ENCODE measurements at places on chromosomes 2 and 18. TPM values are rescaled to one million over a fixed set of nuclear protein-coding genes. Genes with fewer than 3 reads are reported as not detected.

GLI2 gene
- total RNA-seq = 22.5 TPM

GPR75 gene
- total RNA-seq = 2.6 TPM

CRYGC gene
- total RNA-seq = not detected

PLB1 gene
- total RNA-seq = 3.0 TPM

HSBP1L1 gene
- 13.5 TPM for total RNA-seq

POTEJ gene
- not detected for total RNA-seq

ZSWIM2 gene
- total RNA-seq = not detected

ZNF385B gene
- total RNA-seq = not detected

SPIRE1 gene
- total RNA-seq = 29.3 TPM

RAB31 gene
- total RNA-seq = 48.6 TPM

COLEC11 gene
- 0.43 TPM for total RNA-seq

AQP12A gene
- total RNA-seq = not detected

SLC30A3 gene
- 0.32 TPM for total RNA-seq

HJURP gene
- total RNA-seq = 27.2 TPM

TRPM8 gene
- total RNA-seq = not detected

LIMS4 gene
- 37.7 TPM for total RNA-seq

LIPG gene
- 0.86 TPM for total RNA-seq

MYOM1 gene
- total RNA-seq = 0.86 TPM

PSTPIP2 gene
- 8.7 TPM for total RNA-seq

PTPRN gene
- 0.86 TPM for total RNA-seq

SIX2 gene
- under 0.01 TPM for total RNA-seq
